MG63 (cell line): ENCODE measurements at places on chromosomes 16 and 17. TPM values are rescaled to one million over a fixed set of nuclear protein-coding genes. Genes with fewer than 3 reads are reported as not detected.

The NPIPB9 gene
- total RNA-seq = 0.46 TPM in 1 of 2 replicates, not detected in the other

The CA4 gene
- total RNA-seq = 1.9 TPM in 1 of 2 replicates, not detected in the other

The JPH3 gene
- 1.3 and 1.7 TPM in 2 replicates for total RNA-seq

The PRR35 gene
- total RNA-seq = not detected in 2 replicates

The LCMT1 gene
- total RNA-seq = 64.8 and 88.2 TPM in 2 replicates

The SLFN12 gene
- 9.1 and 10.0 TPM in 2 replicates for total RNA-seq

The C17orf78 gene
- total RNA-seq = not detected in 2 replicates

The DHRS7B gene
- 16.5 and 19.7 TPM in 2 replicates for total RNA-seq

The CHST4 gene
- 0.47 TPM in 1 of 2 replicates, not detected in the other for total RNA-seq

GRCh38 chr16:73018821-73019456 lies 29.0 kb downstream of the ZFHX3 start:
- DNase-seq = no peak

- no peak for DNase-seq
These were observed 13.4 kb upstream of the SULT1A1 start for GRCh38 chr16:28623172-28623711.

- DNase-seq = no peak
These were observed 253.5 kb downstream of the MRTFB start for GRCh38 chr16:14324581-14324980.

DNA sequence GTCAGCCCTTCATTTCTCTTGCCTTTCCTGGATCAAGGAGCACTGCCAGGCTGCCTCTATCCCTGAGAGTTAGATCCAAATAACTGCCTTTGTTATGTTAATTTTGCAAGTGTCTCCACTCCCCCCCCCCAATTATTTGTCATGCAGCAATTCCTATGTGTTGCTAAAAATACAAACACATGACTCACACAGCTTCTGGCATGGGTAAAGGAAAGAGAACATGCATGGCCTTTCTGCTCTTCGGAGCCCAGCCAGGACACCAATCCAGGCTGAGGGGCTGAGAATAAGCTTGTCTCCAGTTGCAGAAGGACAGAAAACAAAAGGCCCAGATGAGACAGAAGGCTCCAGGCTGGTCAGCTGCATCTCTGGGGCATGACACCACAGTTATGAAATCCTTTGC lies 148.0 kb upstream of the TNRC6C start:
- peak; percentile 86 for DNase-seq

DNA sequence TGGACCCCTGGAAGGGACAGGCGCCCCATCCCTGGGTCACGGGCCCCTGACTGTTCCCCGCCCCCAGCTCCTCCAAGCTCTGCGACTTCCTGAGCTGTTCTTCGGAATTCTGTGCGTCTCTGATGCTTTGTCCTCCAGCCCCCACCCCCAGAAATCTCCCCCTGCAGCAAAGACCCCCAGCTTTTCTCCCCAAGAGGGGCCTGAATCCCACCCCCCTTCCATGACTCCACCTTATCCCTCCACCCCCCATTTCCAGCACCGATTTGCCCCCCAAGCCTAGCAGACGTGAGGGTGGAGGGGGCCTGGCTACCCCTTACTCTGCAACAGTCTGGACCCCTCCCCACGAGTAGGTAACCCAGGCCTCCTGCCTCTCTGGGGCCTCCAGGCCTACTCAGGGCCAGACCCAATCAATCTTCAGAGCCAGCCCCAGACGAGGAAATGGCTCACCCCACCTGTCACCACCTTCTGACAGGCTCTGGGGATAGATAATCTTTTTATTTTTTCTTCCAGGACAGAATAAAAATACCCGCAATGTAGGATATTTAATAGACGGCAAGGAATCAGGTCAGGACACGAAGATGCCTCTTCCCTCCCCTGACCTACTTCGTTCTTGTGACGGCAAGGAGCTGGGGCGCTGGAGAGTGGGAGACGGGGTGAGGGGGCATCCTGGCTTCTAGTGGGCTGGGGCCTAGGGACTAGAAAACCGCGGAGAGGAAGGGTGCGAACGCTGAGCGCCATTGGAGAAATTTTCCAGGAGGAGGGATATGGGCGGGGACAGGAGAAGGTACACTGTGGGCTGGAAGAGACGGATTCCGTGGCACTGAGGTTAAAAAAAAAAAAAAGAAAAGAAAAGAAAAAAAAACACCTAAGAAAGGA lies 744 bp upstream of the PLXDC1 start:
- no peak for DNase-seq

DNA sequence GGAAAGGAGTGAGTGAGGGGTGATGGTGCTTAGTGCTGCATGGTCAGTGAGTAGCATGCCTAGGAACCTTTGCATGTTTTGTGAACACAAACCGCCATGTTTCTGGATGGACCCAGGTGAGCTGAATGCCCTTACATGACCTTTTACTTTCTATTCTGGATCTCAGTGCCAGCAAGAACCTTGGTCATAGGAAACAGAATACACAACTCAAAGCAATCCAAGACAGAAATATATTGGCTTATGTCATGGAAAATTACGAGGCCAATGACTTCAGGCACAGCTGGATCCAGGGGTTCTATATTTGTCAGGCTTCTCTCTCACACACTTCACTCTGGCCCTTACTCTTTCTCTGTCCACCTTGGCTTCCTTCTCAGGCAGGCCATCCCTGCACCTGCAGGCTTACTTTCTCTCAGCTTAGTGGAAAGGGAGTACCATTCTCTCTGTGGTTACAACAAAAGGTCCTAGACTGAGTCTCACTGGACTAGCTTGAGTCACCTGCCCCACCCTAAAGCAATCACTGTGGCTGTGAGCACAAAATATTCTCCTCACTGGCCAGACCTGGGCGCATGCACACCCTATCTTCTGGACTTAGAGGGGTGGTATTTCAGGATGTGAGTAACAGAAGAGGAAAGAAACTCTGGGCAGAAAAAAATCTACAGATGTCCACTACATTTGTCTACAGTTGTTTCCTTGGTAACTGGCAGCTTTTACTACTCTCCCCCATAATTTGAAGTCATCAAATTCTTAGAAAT lies 20.4 kb upstream of the CPNE2 start:
- peak; percentile 79 for DNase-seq

- no peak for DNase-seq
These were observed 9.9 kb downstream of the DNASE1 start for GRCh38 chr16:3664187-3664896.

- DNase-seq = no peak
These were observed 40.2 kb downstream of the SMG6 start for GRCh38 chr17:2263183-2264066.

DNA sequence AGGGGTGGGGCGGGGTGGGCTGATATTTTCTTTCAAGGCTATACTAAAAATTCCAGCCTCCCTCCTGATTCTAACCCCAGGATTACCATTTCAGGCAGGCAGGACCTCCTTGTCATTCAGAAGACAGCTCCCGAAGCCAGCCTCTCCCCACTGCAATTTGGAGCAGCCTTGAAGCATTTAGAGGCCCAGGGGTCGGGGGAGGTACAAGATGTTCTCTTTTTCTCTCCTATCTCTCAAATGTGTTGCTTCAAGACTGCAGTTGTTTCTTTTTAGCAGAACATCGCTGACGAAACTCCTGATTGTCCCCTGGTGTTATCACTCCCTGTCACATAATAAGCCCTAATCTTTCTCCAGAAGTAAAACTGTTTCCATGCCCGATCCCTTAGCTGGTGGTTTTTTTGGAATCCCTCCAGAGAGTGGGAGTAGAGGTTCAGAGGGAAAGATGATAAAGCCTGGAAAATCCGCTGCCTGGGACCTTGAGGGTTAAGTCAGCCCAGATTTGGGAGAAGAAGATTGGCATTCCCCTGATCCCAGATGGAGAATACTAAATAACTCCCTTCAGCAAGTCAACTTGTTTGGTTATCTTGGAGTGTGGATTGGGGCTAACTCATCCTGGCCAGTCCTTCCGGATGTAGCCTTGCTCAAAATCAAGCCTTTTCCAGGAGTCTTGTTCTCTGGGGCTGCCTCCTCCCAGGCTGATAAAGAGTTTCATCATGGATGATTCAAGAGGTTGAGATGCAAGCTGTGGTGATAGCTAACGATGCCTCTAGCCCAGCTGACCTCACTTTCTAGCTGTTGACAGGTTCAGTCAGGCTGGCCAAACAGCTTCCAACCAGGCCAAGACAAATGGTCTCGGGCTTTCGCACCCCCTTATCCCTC lies 71.3 kb downstream of the SOX9 start:
- DNase-seq = peak; percentile 76

- no peak for DNase-seq
These were observed 60.7 kb upstream of the GRIN2A start for GRCh38 chr16:10242916-10243315.
